ENCODE measurements at places on chromosomes 1 and 21.

DNA sequence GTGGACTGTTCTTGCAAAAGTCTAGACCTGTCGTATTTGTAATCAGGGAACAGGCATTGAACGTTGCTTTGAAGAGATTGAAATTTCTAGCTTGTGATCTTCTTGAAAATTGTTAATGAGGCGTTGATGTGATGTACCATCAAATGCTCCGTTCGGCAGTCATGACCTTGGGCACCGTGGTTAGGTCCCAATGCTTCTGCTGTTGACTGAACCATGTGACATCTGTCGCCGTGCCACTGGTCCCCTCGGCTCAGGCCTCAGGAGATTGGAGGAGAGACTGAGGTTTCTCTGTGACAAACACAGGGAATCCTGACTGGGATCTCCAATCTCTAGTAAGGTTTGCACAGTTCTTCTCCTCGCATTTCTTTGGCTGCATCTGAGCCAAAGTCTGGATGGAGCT lies 18.1 kb upstream of the KCNAB2 start:
- DNase-seq: no peak

DNA sequence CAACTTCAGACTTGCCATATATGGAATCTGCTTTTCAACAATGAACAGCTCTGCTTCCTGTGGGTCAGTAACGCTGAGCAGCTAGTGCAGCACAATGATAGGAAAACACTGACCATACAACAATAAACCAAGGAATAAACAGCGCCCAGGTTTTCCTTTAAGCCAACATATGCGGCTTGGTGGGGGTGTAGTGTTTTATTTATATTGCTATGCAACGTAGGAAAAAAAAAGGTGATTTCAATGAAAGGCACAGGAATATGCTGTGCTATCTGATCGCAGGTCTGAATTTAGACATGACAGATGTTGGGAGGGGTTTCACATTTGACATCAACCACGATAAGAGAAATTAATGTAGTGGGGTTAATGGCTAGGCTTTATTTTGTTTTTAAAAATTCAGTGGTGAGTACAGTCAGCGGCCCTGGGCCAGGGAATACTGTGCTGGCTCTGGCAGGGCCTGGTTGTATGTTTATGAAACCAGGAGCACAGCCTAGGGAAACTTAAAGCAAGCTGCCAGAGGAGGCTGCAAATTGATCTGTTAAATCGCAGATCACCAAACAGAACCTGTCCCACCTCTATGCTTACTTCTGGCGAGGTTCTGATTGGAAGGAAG lies 4.3 kb downstream of the TSPAN2 start:
- no peak for DNase-seq

DNA sequence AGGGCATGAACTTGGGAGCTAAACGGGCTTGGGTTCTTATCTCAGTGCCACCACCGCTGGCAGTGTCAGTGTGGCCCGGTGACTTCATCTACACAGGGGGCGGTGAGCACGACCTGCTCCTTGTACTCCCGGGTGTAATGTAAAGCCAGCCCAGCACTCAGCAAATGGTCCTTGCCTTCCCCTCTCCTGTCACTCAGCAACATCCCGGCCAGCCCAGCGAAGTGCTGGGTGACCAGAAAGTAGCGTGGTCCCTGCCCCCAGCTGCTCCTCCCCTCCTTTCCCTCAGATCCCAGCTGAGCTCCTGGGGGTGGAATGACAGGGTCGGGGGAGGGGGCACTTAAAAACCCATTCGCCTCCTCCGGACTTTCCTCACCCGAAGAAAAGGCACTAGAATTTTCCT lies 7.2 kb downstream of the KCNN3 start:
- no peak for DNase-seq

GRCh38 chr1:70090875-70091274 lies 114.5 kb downstream of the LRRC40 start:
- DNase-seq: no peak

GRCh38 chr1:158942490-158942889 lies 11.1 kb downstream of the PYHIN1 start:
- DNase-seq: no peak

DNA sequence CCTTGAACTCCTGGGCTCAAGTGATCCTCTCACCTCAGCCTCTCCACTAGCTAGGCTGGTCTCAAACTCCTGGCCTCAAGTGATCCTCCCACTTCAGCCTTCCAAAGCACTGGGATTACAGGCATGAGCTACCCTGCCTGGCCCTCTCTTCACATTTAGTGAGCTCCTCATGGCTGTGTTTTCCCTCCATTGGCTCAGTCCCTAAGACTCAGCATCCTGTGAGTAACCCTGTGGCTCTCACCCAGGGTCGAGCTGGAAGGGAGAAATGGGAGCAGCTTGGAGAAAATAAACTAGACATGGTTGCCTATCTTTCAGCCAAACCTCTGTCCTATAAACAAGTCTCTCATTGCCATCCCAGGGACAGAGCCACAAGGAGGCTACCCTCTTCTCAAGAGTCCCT lies 17.5 kb downstream of the NCF2 start:
- no peak for DNase-seq

DNA sequence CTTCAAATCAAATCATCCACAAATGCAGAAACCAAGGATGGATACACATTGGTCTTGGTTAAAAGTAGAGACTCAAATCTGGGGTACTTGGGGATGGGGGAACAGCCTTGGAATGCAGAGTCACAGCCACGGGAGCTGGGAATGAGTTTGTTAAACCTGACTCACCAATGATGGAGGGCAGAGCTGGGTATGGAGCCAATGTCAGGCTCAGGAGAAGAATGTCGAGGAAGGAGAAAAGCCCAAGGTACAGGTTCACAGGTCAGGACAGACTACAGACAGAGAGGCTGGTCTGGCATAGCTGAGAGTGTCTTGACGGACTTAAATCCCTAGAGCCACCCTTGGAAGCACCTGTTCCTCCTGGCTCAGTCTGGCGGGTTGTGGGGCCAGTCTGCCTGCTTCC lies 237.6 kb downstream of the NTNG1 start:
- DNase-seq: no peak

DNA sequence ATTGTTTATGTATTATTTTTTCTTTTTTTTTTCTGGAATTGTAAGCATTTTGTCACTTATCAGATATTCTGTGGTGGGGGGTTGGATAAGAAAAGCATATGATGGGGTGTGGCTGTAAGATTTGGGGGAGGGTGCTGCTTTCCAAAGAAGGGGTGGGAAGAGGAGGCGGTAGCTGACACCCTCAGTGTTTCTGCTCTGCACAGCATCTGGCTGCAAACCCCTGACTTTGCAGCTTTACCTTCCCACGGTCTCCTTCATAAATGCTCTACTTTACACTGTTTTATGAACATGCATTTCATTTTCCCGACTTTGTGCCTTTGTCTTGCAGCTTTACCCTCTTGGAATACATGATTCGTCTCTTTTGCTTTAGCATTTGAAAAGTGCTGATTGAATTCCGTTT lies 7.6 kb downstream of the FMN2 start:
- DNase-seq: no peak

GRCh38 chr1:14163246-14163645 lies 435.2 kb upstream of the KAZN start:
- no peak for DNase-seq

DNA sequence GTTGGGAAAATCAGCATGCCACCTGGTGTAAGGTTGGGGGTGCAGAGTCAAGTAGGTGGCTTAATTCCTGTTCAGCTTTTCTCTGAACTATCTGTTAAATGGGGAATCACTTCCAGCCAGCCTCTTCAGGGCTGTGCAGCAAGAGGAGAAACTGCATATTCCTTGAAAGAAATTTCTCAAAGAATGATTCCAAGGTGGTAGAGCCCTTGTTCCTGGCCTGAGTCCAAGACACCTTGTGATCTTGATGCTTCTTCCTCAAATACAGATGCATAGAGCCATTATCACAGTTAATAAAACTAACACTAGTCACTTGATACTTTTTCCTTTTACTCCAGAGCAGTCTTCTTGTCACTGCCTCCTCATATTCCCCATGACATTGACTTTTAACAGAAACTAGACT lies 5.2 kb downstream of the TXLNA start:
- no peak for DNase-seq

GRCh38 chr1:20685099-20685662 lies 24.0 kb upstream of the DDOST start:
- no peak for DNase-seq

DNA sequence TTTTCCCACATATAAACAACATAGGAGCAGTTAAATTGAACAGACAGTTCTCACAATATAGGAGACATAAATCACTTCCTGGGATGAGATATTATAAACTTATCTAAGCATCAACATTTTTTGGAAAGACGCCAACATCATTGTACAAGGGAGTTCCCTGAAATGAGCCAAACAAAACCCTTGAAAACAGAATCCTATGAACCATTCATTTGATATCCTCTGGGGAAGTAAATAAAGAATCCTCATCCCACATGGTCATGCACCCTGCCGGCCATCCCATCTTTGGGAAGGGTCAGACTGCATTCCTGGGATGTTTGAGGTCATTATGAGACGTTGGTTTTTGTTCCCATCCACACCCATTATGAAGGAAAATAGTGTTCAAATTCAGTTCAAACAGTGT lies 111.8 kb upstream of the USP25 start:
- DNase-seq: no peak

DNA sequence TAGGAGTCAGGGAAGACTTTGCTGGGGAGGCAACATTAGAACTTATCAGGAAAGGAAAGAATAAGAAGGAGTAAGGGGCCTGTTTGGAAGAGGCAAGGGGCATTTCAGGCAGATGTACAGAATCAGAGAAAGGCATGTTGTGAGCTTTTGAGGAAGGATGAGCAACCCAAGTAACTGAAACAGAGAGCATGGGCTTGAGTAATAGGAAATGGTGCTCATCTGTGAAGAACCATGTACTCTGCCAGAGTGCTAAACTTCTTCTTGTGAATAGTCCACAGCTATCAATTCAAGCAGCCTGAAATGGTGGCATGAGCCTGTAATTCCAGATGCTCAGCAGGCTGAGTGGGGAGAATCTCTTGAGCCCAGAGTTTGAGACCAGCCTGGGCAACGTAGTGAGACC lies 19.2 kb upstream of the PIGK start:
- no peak for DNase-seq

GRCh38 chr1:231295938-231296337 lies 41.7 kb downstream of the EXOC8 start:
- no peak for DNase-seq

GRCh38 chr1:1200876-1201810 lies 5.2 kb downstream of the TNFRSF18 start:
- DNase-seq: peak; percentile 74

DNA sequence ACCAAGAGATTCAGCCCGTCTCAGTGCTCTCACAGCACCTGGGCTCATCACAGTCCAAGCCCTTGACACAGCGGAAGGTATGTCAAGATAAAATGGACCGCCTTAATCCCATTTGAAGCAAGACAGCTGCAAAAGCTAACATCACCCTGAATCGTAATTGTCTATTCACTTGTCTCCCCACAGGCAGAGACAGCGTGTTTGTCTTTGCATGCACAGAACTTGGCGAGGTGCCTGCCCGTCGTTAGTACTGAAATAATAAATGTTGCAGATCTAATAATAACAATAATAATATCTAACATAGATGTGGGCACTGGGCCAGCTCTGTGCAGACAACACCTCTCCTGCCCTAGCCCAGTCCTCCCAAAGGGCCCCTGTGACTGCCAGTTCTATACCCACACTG lies 271.7 kb downstream of the NPHP4 start:
- DNase-seq: no peak

DNA sequence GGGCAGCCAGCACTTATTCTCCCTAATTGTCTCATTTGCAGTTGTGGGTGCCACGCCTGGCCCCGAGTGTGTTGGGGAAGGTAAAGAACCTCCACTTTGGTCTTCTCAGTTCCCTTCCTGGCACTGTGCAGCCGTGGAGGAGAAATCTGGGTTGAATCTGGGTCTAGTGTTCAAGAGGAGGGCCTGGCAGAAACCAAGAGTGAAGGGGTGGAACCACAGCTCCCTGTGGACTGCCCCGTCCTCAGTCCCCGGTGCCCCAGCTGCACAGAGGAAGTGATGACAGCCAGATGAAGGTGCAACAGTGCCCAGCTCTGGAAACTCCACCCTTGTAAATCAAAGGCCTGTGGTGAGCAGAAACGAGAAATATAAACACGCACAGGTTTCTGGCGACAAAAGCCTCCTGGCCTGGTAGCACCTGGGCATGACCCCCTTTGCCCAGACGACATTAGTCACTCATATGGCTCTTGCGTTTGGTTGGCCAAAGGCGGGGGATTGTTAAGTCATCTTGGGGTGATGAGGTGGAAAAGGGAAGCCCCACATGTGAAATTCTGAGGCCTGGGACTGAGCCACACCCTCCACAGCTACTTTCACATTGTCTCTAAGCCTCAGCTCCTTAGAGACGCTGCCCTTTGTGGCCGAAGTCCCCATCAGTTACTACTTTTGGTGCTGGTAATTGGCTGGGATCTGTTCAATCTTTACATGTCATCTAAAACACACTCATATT lies 4.2 kb upstream of the ECE1 start:
- DNase-seq: peak; percentile 89

DNA sequence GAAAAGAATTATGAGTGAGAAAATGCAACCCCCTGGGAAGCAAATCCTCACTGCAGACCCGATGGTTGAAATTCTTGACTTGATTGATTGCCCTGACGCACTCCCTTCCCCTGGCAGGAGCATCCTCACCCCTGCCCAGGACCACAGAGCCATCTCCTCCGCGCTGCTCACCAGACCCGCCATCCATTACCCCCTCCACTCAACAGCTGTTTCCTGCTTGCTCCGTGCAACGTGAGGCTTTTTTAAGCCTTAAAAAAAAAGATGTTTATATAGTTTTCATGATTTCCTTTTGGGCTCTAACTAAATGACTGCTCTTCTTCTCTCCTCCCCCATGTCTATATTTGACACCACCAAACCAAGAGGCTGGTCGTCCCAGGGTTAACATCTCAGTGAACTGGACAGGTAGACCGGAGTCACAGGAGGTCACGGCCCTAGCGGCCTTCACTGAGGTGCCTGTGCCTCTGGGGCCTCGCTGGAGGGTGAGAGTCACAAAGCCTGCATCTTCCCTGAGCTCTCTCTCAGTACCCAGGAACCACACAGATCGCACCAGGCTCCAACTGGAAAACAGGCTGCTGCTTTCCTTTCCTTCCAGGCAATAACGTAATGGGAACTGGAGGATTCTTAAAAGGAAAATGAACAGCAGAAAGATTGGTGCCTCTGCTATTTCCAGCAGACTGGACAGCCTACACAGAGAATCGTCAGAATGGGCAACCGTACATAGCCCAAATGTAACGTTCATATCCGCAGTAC lies 49.8 kb downstream of the ZBTB18 start:
- DNase-seq: no peak

DNA sequence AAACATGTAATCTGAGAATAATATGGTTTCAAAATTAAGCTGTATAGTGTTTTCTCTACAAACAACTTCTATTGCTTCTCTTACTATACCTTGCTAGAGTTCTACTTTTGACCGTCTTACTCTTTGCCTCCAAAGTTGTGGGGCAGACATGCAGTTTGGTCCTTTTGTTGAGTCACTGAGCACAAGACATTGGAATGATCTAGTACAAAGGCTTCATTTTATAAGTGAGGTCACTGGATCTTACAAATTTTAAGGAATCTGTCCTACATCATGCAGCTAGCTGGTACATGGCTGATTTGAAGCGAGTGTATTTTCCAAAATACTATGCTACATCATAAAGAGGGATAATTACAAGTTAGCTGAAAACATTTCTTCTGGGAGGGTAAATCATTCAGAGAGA lies 28.8 kb downstream of the OR10J1 start:
- no peak for DNase-seq
